Lung (tissue), 17 donors: ENCODE measurements at places on chromosomes 5 and 9. TPM values are rescaled to one million over a fixed set of nuclear protein-coding genes. Genes with fewer than 3 reads are reported as not detected.

Gene AQP7
- total RNA-seq = 0.74 TPM

Gene FBP1
- 17.1 TPM for total RNA-seq

Gene RASEF
- total RNA-seq = 12.4 TPM

Gene CKMT2
- total RNA-seq = 1.7 TPM

Gene ADAMTS2
- 30.1 TPM for total RNA-seq

Gene HRH2
- 8.4 TPM for total RNA-seq

Gene GNA14
- total RNA-seq = 15.1 TPM

Gene TRIP13
- 3.3 TPM for total RNA-seq

Gene PCA3
- total RNA-seq = not detected

Gene LECT2
- total RNA-seq = not detected

Gene IFNB1
- not detected for total RNA-seq
